ENCODE measurements at places on chromosomes 3 and 15.

DNA sequence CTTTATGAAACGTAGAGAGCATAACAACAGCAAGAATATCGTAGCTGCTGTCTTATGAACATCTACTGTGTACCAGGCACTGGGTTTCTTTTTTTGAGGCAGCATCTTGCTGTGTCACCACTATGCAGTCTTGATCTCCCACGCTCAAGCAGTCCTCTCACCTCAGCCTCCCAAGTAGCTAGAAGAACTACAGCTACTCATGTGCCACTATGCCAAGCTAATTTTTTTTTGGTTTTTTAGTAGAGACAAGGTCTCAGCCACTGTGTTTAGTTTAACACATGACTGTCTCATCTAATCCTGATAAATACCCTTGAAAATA lies 129.9 kb downstream of the VGLL4 start:
- DNase-seq, result no peak

DNA sequence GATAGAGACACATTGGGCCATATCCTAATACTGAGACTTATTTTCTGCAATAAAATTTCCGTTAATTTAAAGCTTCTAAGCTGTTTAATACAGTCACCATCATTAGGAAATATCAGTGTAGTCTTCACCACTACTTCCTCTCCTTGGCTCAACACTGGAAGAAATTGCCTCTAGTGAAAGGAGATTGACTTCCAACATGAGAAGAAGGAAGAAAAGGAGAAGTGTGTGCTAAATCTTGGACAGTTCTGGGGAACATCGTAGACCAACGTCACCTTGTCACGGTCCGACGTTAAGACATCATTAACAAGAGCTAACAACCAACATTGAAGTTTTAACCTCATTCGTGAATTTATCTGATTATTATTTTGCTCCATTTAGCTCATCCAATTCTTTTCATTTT lies 987.0 kb upstream of the CFAP20DC start:
- DNase-seq, result no peak

GRCh38 chr3:139930211-139930610 lies 4.8 kb upstream of the CLSTN2 start:
- DNase-seq, result no peak

DNA sequence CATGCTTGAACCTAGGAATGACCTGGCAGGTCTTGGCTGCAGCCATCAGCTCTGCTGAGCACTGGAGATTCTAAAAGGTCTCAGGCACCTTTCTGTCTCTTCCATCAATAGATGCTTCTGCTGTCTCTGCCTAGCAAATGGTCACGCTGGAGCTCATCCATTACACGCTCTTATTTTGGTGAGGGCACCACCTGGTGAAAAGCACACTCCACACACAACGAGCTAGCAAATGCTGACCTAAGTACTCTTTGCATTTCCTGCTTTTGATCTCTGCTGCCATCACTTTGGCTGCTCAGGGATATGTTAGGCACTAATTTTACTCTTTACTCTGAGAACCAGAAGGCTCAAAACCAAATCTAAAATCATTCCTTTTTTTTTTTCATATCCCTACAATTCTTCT lies 91.3 kb downstream of the RAB11A start:
- no peak for DNase-seq

- no peak for DNase-seq
Measured at GRCh38 chr3:133466531-133467386, 66.9 kb downstream of the BFSP2 start.

GRCh38 chr3:41985018-41985417 lies 23.1 kb upstream of the ULK4 start:
- no peak for DNase-seq

- DNase-seq, result no peak
Measured at GRCh38 chr3:32751377-32751776, 66.4 kb downstream of the CNOT10 start.

DNA sequence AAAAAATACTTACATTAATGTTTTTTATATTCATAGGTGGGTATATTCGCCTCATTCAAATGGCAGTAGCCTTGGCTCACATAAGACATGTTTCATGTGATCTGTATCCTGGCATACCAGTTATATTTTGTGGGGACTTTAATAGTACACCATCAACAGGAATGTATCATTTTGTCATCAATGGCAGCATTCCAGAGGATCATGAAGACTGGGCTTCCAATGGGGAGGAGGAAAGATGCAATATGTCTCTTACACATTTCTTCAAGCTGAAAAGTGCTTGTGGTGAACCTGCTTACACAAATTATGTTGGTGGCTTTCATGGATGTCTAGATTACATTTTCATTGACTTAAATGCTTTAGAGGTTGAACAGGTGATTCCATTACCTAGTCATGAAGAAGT lies 3.5 kb downstream of the PDE12 start:
- DNase-seq, result no peak

GRCh38 chr3:11544412-11545181 lies 99.1 kb downstream of the VGLL4 start:
- DNase-seq, result no peak

DNA sequence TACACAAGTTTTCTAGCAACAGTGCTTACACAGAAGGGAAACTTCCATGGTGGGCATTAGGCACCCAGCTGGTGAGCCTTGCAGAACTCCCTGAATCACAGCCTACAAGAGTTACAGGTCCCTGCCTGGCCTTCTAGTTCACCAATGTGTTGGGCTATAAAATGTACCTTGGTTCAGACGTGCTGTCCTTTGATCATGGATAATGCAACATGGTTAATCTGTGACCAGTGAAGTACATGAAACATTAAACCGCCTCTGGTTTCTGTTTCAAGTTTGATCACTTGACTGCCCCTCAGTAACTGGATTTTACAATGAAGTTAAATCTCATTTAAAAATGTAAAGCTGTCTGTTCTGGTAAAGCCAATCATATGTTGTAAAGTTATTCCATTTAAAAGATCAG lies 51.8 kb downstream of the FMN1 start:
- no peak for DNase-seq

- no peak for DNase-seq
Measured at GRCh38 chr15:41578736-41579383, 19.8 kb downstream of the TYRO3 start.

- no peak for DNase-seq
Measured at GRCh38 chr3:49377483-49377882, 19.3 kb upstream of the GPX1 start.

GRCh38 chr15:40219801-40220200 lies 19.1 kb upstream of the PAK6 start:
- DNase-seq, result no peak

GRCh38 chr3:52090131-52090932 lies 34.0 kb upstream of the DUSP7 start:
- no peak for DNase-seq

DNA sequence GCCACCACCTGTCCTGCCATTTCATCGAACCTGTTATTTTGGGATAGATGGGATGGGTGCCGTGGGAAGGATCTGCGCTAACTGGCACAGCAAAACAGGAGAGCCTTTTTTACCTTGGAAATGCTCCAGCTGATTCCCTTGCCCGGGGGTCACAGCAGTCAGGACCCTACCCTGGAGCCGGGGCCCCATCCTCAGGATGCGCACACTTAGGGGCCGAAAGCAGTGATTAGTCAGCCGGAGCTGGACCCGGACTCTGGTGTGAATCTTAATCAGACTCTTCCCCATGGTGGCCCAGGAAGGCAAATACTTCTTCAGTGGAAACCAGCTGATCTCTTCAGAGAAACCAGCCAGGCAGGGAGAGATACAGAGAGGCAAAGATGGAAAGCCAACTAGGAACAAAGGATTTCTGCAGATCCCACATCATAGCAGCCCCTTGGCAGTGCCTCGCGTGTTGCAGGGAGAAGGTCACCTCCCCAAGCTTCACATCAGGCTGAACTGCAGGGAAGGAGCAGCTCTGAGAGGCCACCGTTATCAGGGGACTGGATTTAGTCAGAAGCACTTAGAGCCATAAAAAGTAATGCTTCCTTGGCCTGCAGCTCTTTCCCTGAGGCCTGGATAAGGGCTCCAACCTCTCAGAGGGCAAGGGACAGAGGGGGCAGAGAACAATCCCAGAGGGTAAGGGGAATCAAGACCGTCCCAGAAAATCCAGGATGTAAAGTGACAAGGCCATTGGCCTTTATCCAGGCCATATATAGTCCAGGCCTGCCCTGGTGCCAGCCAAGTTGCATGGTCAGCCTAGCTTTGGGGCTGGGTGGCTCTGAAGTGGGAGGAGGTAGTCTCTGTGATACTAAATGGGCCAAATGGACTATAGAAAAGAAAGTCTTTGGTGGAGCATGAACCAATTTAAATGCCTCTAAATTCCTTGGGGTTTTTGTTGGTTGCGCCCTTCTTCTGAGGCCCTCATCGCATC lies 52.9 kb downstream of the WDR76 start:
- no peak for DNase-seq

- DNase-seq, result no peak
Measured at GRCh38 chr3:71621825-71622537, 38.5 kb upstream of the FOXP1 start.

DNA sequence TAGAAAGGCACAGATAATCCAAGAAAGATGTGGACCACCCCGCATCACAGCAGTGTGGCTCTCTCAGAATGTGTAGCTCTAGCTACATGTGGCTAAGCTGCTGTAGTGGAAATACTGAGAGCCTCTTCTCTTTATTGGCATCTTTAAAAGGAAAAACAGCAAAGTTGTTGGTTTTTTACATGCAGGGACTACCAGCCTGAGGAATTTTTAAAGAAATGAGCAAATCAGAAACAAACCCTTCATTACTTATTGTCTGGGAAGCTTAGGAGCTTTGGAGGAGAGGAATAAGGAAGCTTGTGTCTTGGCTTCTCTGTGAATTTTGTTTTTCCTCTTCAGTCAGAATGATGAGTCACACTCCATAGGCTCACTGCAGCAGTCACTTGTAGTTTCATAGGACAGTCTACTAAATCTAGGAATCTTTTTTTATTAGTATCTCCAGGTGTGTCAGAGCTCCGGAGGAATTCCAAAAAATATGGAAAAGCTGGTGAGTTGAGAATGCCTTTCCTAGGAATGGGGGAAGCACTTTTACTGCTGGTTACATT lies 27.5 kb downstream of the POLG start:
- no peak for DNase-seq

DNA sequence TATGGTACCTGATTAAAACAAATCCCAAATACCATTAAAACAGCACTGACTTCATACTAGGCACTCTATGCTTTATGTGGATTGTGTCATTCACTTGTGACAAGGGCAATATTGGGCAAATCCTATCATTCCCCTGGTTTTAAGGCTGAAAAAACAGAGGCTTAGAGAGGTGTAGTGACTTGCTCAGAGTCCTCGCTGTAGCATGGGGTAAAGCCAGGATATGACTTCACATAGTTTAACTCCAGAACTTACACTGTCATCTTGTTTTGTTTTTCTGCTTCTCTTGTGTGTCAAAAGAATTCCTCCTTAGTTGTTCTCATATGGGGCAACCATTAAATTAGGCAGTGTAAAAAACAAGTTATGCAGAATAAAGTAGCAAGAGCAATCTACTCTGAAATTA lies 40.3 kb upstream of the ICE2 start:
- DNase-seq, result no peak

GRCh38 chr3:1529676-1530075 lies 436.9 kb downstream of the CNTN6 start:
- DNase-seq, result no peak

GRCh38 chr3:50089609-50089945 lies 858 bp downstream of the RBM5 start:
- no peak for DNase-seq

DNA sequence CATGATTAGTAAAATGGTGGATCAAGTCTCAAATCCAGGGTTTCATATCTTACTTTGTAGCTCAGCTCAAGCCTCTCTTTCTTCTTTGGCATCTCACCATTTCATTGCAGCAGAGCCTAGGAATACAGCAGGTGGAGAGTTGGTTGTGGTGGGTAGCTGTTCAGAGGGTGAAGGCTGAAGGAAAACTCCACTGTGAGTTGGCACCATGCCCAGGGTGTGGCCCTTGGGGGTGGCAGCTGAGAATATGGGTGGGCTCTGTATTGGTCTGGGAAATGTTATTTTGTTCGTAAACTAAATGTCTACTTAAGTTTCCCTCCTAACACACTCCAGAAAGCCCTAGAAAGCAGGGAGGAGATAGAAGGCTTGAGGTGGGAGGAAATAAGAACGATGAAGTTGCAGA lies 1.7 kb upstream of the MAP1A start:
- no peak for DNase-seq

GRCh38 chr15:32775103-32775502 lies 57.3 kb downstream of the GREM1 start:
- no peak for DNase-seq

DNA sequence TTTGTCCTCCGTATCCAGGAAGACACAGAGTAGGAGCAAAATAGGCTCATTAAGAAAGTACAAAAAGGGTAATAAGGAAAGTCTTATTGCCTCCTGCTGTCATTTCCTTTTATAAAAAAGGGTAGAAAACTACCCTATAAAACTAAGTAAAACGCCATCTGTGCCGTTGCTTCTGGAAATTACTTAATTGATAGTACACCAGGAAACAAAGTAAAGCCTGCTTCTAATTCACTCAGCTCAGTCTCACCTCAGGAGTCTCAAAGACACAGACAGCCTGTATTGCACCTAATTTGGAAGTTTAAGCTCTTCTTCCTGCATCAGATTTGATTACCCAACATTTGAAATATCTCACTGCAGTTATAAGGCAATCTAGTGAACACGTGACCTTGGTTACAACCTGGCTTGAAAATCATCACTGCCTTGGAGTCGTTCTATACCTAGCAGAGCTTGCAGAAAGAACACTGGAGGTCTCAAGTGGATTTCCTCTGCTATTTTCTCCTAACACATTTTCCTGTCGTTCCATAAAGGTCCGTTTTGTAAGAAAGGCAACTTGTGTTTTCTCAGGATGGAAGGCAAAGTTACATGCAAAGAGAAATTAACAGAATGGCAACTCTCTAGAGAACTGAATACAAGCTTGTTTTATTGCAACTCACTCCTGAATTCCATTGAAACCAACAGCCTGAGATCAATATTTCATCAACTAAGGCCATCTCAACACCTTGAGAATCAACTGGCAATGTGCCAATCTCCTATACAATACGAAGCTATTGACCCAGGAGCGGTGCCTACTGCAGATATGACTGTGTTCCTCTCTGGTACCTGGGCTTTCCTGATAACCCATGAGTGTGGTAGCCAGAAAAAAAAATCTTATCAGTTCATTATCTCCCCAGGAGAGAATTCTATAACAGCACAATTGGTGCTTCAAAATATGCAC lies 203.3 kb upstream of the LMCD1 start:
- DNase-seq, result no peak

- DNase-seq, result no peak
Measured at GRCh38 chr3:114155370-114155821, 23.5 kb downstream of the DRD3 start.
